CD4-positive, alpha-beta T cell treated with Interleukin-12 subunit alpha and Interleukin-12 subunit beta, for 1 hour (primary cell): ENCODE measurements at places on chromosomes 16 and 17.
A peak's percentile ranks its signal among the peaks of the same experiment; 100 is the strongest.

DNA sequence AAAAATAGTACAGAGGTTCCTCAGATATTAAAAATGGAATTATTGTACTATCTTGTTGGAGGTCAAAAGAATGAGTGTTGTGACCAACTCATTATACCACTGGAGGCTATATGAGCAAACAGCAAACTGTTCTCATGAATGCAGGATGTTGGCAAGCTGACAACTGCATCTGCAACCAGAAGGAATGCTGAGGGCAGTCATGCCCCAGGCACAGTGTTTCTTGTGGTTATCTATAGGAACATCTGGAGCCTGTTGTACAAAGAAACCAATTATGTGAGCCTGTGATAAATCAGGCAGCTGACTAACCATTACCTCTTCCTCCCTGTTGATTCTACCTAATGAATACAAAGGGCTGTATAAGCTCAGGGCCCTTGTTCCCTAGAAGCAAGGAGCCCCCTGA is 2057.1 kb downstream of the TP53TG3F start:
- no peak for DNase-seq

DNA sequence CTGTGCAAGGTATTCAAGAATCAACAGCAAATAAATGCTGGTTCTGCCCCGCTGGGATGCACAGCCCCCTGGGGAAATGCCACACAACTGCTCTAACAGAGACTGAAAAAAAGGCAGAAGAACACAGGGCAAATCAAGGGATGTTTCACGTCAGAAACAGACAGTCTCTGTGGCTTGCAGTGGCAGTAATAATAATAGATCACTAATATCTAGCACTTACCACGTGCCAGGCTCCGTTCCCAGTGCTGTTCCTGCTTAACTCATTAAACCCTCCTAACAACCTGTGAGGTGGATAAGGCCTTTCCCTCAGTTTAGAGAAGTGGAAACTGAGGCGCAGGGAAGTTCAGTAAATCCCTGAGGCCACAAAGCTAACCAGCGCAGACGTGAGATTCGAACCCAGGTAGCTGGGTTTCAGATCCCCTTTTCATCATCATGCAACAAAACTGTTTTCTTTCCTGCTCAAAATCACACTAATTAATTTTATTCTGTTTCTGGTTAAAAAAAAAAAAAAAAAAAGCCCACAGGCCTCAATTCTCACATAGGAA is 36.7 kb downstream of the ARHGAP17 start:
- DNase-seq: no peak

DNA sequence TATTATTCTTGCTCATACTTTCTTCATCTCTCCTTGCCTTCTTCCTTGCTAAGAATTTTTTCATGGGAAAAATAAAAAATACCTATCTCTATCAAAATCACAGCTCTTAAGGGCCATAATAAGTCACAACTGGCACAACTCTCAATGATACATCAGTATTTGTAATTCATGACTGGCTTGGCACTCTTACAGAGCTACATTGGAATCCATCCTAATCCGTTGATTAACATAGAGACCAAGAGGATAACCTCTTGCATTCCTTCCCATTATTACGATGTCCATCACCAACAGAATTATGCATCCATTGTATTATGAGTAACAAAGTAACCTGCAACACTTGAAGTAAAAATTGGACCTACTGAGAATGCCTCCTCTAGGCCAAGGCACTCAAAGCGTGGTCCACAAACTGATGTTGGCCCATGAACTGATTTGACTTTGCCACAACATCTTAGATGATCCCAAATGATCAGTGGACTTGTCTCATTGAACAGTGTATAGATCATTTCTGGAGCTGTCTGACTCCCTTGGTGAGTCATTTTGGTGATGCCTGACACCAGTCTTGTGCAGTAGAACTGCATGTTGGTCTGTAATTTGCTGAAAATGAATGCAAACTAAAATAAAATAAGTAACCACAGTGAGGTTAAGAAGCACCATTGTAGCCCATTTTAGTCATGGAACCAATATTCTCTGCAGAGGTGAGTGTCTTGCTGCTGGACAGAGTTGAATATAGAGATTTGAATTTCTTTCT is 163.2 kb downstream of the AXIN2 start:
- no peak for DNase-seq

DNA sequence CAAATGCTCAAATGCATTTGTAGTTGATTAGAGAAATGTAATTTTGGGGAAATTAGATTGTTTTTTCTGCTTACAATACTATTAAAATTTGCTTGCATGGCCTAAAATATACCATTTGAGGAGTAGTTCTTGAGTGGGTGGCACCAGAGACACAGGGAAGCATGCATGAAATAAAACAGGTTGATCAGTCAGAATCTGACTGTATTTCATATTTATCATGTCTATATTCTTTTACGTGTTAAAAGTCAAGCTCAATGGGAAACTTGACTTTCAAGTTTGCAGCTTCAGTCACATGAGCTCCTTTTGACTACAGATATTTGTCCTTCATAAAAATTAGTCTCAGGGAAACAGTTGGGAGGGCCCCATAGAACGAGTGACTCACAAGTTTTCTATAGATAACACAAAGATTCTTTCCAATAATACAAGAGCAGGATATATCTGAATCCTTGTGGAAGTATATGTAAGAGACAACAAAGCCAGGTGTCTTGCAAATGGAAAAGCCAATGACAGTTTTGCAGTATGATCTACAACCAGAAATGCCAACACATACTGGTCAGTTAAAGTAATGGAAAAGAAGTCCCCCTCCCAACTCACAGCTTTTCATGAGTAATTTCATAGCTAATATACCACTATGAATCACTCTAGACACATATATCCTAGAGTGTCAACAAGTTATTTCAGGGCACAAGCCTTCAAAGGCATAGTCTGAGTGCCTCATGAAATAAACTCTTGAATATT is 42.2 kb upstream of the CORO6 start:
- no peak for DNase-seq

DNA sequence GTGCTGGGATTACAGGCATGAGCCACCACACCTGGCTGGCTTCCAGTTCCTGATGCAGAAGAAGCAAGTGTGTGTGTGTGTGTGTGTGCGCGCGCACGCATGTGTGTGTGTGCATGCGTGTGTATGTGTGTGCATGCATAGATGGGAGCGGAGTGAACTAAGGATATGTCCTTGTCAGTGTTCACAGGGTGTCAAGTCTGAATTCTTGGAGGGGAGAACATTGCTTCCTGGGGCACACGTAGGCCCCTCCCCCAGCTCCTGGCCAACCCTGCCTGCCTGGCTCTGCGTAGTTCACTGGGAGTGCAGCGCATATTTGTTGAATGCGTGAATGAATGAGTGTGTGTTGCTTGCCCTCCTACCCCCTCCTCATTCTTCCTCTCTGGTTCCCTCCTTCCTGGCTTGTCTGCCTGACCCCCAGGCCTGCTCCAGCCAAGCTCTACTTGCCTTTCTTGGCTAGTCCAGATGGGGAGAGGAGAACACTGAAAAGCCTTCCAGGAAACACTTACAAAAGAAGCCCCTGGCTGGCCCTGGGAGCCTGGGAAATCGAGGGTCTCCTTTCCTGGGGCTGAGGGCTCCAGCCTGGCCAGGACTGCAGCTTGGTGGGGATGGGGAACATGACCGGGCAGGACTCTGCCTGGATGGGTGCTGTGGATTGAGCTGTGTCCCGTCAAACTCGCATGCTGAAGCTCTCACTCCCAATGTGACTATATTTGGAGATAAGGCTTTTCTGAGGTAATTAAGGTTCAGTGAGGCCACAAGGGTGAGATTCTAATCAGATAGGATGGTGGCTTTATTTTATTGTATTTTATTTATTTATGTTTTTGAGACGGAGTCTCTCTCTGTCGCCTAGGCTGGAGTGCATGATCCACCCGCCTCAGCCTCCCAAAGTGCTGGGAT is 27.9 kb downstream of the IGFBP4 start:
- no peak for DNase-seq

- no peak for DNase-seq
These were observed 6.9 kb downstream of the ALYREF start for GRCh38 chr17:81884520-81884919.

DNA sequence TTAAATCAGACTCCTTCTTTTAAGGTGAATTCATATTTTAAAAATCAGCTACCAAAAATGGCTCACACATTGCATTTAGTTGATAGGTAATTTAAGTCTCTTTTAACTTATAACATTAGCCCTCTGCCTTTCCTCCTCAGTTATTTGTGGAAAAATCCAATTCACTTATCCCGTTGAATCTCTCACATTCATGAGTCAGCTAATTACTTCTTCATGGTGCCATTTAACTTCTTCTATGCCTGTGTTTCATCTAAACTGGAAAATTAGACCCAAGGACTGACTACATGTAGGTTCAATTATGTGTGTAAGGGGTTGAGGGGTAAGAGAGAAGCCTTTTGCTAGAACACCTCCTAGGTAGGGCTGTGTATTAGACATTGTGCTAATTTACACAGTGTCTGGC is 18.4 kb upstream of the SLFN5 start:
- no peak for DNase-seq

DNA sequence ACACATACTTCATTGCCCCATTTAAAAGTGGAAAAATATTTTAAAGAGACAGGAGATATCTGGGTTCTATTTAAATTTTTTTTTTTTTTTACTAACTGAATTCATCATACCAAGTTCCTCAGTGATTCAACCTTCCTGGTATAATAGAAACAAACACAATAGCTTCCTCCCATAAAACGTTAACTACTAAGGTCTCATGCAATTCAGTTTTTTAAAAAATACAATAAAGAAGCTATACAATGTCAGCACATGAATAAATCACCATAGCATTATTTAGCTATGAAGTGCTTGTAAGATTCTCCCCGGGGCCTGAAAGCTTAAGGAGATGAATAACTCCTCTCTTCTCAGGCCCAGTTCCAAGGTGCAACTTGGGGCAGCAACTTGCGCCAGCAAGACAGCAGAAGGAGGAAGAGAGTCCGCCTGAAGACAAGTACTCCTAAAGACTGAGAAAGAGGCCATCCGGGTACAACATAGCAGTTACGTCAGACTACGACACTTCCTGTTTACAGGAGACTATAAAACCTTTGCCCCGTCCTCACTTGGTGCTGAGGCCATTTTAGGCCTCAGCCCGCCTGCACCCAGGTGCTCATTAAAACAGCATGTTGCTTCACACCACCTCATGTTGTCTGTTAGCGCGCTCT is 81.5 kb downstream of the MYO1D start:
- DNase-seq: no peak

GRCh38 chr17:30200106-30200505 is 35.4 kb downstream of the SLC6A4 start:
- DNase-seq: no peak

DNA sequence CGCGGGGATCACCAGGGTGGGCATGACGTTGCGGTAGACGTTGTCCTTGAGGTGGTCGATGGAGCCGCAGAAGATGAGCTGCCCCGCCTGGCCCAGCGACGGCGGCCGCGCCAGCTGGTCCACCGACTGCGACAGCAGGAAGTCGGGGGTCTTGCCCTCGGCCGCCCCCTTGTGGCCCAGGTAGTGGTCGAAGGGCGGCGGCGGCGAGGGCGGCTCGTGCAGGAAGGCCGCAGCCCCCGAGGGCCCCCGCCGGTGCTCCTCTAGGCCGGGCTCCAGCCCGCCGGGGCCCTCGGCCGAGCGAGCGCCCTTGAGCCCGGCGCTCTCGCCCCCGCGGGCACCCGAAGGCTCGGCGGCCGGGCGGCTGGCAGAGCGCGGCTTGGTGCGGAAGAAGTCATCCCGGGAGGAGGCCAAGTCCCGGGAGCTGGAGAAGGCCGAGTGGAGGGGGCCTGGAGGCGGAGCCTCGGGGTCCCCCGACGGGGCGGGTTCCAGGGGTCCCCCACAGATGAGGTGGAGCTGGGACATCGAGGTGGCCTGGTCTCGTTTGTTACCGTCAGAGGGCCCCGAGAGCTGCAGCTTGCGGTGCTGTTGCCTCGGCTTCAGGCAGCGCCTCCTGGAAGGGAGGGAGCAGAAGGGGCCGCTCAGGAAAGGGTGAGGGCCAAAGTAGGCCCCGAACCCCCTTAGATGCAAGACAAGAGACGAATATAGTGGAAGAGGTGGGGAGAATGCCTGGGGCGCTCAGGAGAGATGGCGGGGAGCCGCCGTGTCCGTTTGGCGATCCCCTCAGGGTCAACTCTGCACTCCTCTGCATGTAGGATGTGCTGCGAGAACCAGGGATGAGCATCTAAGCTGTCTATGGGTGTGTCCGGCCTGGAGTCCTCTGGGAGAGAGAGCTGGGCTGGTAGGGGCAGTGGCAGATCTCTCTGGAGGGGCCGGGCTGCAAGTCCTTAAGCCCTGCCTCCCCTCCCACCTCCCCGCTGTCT is 8.8 kb downstream of the FAM171A2 start:
- DNase-seq: peak; percentile 65

- no peak for DNase-seq
These were observed 11.7 kb downstream of the ARL2BP start for GRCh38 chr16:57256601-57257395.

- no peak for DNase-seq
These were observed 101.8 kb downstream of the ABCA8 start for GRCh38 chr17:68853439-68853838.

DNA sequence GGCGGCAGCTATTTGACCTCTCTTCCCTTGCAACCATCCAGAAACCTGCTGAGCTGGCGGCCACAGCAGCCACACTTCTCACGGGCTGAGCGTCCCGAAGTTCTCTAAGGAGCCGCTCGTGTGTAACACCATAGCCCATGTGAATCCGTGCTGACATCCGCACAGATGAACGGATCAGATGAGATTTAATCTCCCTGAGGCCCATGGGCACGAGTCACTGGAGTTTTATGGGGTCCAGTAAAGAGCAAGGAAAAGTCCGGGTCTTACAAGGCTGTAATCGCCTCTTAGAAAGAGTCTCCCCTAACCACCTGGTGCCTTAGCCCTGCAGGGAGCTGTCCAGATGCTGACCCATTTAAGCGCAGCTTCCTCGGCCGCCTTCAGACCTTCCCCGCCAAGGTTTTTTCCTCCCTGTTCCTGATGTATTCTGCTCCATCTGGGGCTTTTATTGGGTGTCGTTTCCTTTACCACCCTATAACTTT is 5.5 kb upstream of the CACNG5 start:
- DNase-seq: no peak

- DNase-seq: no peak
These were observed 21.5 kb downstream of the TMEM235 start for GRCh38 chr17:78252701-78253635.

DNA sequence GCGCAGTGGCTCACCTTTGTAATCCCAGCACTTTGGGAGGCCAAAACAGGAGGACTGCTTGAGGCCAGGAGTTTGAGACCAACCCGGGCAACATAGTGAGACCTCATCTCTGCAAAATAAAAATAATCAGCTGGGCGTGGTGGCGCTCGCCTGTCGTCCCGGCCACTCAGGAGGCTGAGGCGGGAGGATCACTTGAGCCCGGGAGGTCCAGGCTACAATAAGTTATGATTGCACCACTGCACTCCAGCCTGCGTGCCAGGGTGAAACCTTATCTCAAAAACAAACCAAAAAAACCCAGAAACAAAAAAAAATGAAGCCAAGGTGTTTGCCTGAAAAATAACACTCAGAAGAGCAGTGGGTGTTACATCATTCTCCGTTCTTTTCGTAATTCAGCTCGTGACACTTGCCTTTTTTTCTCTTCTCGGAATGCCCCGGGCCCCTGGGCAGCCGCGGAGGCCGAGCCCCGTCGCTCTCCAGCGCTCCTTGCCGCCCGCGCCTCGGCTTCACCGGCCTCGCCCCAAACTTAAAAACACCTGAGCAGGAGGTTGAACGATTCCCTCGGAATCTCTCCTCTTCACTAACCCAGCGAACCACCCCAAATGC is 17.0 kb downstream of the PRCD start:
- peak; percentile 72 for DNase-seq

- DNase-seq: no peak
These were observed 17.6 kb upstream of the CCDC182 start for GRCh38 chr17:57762452-57763395.
